ENCODE measurements at places on chromosomes 2 and 18.

GRCh38 chr2:212227755-212228154 is 310.8 kb downstream of the ERBB4 start:
- DNase-seq, result peak; percentile 48

DNA sequence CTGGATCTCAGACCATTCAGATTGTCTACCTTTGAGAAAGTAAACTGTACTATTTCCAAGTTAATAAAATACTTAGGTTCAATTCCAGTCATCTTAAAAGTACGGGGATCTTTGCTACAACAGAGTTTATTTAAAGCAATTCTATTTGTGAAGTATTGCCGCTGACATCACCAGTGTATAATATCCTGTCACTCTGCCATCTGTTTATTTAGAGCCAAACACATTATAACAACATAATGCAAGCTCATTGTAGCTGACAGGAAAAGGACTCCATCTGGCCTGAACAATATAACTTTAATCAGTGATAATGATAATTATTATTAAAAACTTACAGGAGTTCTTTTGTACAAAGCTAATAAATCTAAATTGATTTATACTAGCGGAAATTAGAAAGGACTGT is 786.8 kb downstream of the ERBB4 start:
- DNase-seq, result no peak

GRCh38 chr2:11494310-11494709 is 28.3 kb upstream of the E2F6 start:
- no peak for DNase-seq

- DNase-seq, result no peak
Observed at GRCh38 chr2:181334158-181334826, 122.9 kb upstream of the ITGA4 start.

DNA sequence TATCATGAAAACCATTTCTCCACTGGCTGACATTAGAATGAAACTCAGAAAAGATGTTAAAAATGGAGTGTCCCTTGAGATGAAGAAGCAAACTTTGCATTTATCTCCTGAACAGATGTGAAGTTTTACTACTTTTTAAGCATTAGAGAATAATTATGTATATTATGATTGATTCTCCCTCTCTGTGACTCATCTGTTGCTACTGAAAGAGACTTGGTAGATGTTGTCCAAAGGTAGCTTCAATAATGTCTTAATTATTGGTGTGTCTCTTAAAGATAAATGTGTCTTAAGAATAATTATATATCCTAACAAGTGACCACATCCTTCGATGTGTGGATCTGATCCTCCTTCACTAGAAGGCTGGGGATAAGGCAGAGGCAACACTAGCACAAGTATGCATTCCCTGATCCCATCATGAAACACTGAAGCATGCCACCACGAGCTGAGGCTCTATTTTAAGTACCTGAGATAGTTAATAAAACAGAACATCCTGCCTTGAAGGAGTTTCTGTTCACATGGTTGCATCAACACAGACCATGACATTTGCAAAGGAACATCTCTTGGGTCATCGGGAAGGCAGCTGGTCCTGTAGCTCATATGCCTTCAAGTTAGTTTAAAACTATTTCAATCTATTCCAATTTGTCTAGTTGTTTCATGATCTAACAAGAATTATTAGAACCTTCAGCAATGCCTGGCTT is 15.5 kb downstream of the RND3 start:
- no peak for DNase-seq

DNA sequence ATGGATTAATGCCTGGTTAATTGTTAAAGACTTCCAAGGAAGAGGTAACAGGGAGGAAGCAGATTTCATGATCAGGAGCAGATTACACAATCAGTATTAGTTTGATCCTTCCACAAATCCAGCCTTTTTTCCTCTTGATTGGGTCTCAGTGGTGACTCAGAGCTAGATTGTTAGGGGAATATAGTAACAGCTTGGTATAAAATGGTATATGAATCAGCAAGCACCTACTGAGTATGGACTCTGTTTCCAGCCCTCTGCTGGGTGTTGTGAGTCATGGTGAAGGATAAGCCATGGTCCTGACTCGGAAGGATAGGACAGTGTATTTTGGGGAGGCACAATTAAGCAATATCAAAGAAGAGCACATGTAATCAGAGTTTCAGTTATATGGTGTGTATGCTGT is 272.4 kb upstream of the DPP10 start:
- peak; percentile 25 for DNase-seq

DNA sequence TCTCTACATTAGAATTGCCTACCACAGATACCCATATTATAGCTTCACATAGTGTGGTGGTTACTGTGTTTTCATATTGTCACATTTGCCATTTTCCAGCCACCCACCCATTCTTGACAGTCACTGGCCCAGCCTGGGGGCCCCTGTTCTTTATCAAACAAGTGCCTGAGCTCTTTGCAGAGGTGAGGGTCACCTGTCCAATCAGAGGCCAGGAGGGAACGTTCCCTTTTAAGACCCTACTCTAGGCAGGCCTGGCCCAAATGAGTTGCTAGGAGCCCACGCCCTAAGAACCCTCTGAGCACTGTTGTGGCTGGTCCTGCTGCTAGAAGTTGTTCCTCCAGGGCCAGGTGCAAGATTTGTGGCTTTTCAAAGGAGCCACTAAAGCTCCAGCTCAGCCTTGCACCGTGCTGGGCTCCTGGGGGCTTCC is 5.2 kb downstream of the IL37 start:
- DNase-seq, result no peak

GRCh38 chr18:8562070-8562469 is 47.2 kb upstream of the RAB12 start:
- no peak for DNase-seq

- DNase-seq, result no peak
Observed at GRCh38 chr2:102143450-102143985, 972 bp downstream of the IL1R1 start.

- DNase-seq, result peak; percentile 83
Observed at GRCh38 chr2:226611944-226612318, 187.7 kb downstream of the IRS1 start.

DNA sequence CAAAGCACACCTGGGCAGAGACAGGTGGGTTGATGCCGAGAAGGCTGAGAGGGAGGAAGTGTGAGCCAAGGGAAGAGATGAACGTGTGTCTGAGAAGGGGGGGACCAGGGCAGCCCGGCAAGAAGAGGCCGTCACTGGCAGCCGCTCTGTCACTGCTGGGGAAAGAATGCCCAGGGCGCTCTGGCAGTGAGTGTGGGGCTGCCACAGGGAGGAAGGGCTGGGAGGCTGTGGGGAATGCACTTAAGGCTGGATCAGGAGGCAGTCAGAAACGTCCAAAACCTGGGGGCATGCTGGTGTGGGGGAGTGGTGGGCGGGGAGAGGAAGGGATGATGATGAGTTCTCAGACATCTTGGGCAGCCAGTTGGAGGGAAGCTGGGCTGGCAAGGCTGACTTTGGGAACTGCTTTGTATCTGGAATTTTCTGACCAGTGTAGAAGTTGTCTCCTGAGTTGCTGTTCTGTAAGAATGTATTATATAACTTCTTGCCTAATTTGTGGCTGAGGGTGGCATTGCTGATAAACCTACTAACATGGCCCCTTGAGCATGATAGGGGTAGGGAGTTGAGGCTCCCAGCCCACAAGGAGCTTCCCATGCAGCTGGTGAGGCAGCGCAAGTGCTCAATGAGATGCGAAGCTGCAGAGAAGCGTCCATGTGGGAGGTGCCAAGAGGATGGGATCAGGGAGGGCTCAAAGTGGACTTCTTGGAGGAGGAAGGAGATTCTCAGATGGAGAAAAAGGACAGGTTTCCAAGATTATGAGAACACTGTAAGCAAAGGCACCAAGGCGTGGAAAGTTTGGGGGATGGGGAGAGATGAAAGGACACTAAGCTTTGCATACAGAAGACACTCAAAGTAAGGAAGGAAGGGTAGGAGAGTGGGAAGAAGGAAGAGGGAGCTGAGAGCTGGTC is 185.1 kb upstream of the HAAO start:
- DNase-seq, result no peak

DNA sequence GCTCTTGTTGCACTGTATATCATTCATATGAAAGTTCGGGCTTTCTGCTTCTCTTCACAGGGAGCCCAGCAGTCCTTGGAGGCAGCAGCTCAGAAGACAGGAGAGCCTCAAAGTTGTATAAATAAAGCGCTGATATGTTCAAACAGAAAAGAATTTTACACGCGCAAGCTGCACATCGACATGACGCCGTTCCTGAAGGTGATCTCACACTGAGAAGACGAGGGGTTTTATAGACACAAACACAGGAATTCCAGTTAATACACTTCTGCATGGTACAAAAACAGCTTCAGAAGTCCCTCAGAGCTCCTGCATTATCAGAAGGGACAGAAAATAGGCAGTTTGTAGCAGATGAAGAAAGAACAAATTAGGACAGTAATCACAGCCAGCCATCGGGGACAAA is 81.6 kb downstream of the KIAA2012 start:
- DNase-seq, result no peak

DNA sequence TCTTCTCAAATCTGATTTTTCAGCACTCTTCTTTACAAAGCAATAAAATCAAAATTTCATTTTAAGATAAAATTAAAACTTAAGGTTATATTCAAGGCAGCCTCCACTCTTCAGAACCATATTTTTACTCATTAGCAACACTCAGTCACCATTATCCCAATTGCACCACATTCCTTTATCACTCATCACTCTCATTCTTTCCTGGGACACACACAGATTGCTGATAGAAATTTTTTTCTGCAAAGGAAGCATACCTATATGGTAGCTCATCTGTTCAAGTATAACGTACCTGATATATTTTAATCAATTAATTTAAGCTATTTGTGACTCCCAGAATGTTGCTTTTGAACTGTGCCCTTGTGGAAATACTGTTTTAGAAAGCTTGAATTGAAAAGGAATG is 1559.3 kb upstream of the ZEB2 start:
- DNase-seq, result peak; percentile 29

GRCh38 chr2:29226375-29226774 is 111.2 kb downstream of the CLIP4 start:
- no peak for DNase-seq

- DNase-seq, result peak; percentile 33
Observed at GRCh38 chr2:179340678-179341077, 76.0 kb upstream of the SESTD1 start.

GRCh38 chr2:29309090-29310029 is 194.1 kb downstream of the CLIP4 start:
- DNase-seq, result peak; percentile 60

DNA sequence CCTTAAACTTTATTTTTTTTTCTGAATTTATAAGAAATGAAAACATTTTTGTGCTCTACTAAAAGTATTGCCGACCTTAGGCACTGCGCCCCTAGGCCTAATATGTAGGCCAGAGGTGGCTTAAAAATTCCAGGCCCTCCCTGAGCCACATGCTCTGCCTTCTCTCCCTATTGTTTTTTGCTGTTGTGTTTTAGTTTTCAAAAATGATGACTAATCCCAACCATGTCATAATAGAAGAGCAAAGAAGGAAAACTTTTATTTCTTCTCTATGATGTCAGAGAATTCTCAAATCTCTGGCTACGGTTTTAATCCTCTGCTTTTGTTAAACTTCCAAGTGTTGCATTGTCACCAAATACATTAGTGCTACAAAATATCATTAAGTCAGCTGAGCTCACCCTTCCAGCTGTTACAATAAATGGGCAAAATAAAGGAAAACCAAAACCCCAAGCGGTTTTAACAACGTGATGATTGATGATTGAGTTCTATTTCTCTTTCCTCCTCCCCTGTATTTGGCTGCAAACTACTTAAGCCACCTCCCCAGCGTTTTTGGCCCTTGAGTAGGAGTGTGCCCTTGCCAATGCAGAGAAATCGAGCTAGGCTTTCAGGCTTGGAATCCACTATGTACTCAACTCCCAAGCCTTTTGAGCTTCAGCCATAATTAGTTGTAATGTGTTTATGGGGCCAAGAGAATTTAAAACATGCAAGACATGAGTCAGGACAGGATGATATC is 163.5 kb upstream of the POU3F3 start:
- DNase-seq, result no peak

- no peak for DNase-seq
Observed at GRCh38 chr2:4715065-4715464, 977.1 kb upstream of the SOX11 start.

DNA sequence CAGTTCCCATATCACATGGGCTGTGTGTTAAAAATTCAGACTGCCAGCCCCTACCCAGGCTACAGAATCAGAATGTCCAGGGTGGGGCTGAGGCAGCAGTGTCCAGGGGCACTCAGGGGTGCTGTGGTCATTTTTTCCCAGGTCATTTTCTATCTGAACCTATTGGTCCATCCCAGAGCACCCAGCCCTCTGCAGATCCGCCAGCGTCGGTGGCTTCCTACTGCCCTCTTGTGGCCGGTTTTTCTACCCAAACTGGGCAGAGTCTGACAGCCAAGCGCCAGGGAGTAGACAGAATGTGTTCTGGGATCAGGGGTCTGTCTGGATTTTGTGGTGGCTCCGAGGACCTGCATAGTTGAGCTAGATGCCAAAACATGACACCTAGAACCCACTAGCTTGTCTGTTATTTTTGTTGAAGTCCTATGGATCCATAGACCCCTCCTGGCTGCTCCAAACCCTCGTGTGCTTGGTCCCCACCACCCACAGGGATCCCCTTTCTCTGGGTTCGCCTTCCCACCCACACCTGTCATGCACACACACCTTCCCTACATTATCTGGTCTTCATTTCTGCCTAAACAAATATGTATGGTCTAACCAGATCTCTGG is 34.1 kb upstream of the RMDN2 start:
- DNase-seq, result peak; percentile 24

- no peak for DNase-seq
Observed at GRCh38 chr18:38174594-38174993, 609.0 kb upstream of the CELF4 start.

DNA sequence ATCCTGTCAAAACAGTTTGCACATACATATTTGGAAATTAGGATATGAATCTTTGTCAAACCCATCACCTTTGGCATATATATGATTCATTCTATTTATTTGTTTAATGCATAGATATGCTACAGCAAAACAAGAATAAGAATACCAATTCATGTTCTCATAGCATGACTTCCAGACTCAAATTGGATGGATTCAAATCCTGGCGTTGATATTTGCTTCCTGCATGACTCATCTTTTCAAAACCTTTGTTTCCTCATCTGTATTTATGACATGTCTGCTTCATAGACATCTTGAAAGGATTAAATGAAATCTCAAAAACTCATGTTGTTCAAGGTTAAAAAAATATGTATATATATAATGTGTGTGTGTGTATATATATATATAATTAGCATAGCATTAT is 261.3 kb downstream of the MBD5 start:
- DNase-seq, result peak; percentile 29

DNA sequence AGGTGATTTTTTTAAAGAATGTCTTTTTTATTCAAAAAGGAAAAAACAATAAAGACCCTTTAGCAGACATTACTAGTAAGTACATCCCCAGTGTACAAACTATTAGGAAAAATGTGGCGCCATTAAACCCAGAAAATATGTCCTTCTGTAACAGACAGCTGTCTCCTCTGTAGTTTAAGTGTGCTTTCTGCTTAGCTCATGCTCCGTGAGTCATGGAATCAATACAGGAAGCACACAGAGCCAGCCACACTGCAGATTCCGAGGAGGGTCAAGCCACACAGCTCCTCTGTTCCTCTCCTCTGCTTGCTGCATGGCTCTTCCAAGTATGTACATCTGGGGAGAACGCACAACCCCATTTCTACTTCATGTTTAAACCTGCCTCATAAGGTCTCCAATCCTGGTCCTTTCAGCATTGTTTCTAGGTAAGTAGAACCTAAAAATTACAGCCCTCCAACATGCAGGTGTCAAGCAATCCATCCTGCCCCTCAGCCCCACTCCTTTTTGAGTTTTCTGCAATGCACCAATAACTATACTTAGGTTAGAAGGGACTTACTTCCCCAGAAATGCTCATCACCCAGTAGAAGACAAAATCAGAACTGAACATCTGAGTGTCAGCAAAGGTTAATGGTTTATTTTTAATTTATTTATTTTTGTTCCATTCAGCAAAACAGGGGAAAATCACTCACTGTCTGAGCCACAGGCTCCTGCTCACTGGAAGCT is 37.5 kb downstream of the ACVR1 start:
- peak; percentile 68 for DNase-seq

Measured in foreskin keratinocyte (primary cell).